ENCODE measurements at places on chromosomes 4 and X.

GRCh38 chr4:7103607-7104365 lies 35.9 kb upstream of the GRPEL1 start:
- no peak for DNase-seq

DNA sequence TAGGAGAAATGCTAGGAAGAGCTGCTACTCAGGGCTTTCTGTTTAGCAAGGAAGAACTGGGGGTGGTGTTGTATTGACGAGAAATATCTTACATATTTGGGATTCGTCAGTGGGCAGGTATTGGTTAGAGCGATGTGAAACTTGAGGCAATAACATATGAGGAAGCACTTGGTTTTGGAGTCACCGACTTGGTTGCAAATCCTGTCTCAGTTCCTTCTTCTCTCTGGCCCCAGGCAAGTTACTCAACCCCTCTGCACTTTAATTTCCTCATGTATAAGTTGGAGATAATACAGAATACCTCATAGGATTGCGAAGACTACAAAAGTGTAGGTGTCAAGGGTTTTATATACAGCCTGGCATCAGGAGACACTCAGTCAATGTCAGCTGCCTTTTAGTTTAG lies 34.1 kb downstream of the GPAT3 start:
- no peak for DNase-seq

DNA sequence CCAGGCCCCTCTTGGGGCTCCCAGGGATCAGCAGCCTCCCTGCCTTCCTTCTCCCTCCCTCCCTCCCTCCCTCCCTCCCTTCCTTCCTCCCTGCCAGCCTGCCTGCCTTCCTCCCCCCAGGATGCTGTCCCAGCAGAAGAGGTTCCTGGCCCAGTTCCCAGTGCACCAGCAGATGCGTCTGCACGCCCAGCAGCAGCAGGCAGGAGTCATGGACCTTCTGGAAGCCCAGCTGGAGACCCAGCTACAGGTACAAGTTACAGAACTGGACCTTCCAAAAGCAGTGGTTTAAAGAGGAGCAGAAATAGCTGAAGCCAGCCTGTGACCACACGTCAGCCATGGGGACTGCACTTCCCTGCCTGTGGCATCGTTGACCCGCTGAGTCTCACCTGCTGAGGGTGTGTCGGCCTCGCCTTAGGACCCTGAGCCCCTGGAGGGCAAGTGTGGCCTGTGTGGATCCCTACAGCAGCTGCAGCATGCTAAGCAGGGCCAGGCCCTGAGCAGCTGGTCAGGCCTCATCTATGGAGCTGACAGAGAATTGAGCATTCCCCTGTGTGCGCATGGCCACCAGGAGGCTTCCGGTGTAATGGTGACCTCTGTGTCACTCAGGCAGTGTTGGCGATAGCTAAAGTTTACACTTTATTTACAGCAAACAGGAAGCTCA lies 84.7 kb downstream of the CRMP1 start:
- no peak for DNase-seq

DNA sequence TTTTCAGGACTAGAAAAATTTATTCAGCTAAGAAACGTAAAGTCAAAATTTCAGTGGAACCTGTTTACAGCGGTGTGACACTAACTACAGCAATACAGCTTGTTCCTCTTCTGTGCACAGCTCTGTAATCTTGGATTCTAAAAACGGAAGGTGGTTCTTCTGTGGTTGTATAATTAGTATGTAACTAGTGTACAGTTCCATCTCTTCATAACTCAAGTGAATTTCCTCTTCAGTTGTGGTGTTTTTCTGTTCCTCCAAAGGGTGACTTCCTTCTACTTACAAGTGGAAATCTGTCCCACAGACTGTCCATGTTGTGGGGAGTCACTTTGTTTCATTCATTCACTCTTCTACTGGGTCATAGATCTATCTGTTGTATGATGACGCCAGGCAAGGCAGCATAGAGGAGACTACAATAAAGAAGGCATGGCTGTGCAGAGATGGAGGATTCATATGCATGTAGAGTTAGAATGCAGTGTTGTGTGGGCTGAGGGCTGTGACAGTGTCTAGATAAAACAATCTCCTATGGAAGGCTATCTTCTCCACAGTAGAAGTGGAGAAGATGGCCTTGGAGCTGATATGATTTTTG lies 5.4 kb downstream of the DAPP1 start:
- no peak for DNase-seq

- DNase-seq, result no peak
These were observed 5.3 kb downstream of the EMD start for GRCh38 chrX:154384284-154384892.

DNA sequence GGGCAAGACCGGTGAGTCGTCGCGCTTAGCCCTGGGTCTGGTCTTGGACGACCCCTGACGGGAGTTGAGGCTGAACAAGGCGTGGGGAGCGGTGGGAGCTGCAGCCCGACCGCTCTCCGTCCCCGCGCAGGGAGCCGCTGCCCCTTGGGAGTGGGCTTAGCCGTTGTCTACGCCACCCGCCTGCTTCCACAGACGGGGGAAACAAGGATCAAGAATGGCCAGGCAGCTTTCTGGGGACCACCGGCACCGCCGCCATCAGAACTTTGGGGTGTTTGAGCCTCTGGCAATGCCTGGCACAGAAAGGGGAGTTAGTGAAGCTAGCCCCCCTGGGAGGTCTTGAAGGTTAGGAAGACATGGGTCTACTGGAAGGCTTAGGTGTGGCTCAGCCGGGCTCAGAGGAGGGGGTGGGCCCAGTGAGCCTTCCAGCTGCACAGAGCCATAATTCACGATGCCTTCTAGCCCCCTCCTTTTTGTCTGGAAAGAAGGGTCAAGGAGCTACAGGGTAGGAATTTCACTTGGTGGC lies 583 bp downstream of the RASL11B start:
- no peak for DNase-seq

DNA sequence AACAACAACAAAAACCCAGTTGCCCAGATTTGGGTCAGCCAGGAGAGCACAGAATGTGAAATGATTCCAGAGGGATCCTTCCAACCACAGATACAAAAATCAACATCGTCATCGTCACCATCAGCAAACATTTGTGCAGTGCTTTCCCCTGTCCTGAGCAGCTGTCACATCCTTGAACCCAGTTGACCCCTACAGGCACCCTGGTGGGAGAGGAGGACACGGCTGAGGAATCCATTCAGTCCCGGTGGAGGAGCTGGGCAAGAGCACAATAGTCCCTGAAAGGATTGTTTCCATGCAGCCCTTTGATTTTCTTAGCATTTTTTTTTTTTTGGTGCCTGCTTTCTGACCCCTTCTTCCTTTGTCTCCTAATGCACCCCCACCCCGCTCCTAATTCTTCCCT lies 37.1 kb upstream of the STX18 start:
- DNase-seq, result no peak

- DNase-seq, result no peak
These were observed 298.8 kb downstream of the TEX13A start for GRCh38 chrX:104921584-104922205.

DNA sequence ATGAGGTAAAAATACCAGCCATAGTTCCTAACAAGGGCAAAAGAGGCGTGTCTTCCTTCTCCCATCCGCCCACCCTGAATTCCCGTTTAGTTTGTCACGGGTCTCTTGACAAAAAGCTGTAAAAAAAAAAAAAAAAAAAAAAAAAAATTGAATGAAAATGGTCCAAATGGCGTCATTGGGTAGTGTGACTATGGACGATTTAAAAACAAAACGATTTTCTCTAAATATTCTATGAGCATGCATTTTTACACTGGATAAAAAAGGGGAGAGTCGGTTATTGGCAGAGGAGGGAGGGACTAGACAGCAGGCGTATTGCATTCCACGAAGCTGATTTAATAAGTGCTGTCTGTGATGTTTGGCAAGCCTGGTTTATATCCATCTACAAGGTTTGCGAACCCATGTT lies at the start of gene FAM133A:
TSS of gene FAM133A (plus strand) at position 338 of the 403 bp plus-strand sequence. CDS start 35,214 bp downstream, outside the sequence.
- DNase-seq, result peak; percentile 34

DNA sequence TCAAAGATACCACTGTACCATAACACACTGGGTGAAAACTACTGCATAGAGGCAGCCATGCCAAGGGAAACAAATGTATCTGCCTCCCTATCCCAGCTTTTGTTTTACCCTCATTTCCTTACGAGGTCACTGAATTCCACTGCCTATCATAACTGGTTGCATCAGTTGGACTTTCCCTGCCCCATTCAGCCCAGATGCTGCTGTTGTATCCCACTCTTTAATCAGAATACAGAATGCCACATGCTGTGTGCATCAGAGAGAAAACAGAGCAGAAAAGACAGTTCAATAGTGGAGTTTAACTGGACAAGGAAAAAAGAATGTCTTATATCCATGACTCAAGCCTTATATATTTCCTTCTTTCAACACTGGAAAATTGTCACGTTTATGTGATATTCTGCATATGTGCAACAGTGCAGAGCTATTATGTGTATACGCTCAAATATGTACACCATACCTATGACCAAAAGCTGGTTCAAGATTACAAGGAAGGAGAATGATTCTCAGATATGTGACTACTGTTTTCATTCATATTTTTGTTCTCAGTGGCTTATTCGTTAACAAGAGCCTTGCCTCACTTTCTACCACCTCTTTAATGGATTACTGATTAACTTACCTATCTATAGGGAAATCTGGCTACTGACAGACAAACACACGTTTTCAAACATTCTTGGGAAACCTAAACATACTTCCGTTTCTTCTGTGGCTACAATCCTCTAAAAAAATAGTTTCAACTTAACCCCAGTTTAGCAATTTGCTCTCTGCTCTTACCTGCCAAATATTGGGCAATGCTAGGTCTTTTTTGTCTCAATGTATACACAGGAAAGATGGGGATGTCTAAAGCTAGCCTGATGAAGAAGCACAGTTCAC lies 378.9 kb downstream of the SMARCA1 start:
- DNase-seq, result no peak

GRCh38 chr4:53908661-53909078 lies 155.7 kb downstream of the CHIC2 start:
- peak; percentile 82 for DNase-seq

DNA sequence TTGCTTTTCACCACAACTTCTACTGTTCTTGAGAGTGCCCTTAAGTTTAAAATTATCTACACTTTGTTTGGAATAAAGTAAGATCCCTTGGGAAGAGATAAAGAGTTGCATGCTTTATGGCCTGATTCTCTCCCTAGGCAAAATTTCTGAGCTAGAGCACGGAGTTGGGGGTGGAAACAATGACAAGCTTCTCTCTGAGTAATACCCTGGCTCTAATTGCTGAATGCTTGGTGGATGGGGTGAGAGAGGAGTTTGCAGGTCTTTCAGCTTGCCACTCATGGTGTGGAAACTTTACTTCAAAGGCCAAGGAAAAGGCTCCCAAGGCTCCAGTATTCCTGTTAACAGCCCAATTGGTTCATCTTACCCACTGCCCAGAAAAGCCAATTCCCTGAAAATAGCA lies 26.1 kb upstream of the PRDM8 start:
- DNase-seq, result peak; percentile 90

- DNase-seq, result peak; percentile 42
These were observed 24.4 kb upstream of the GBA3 start for GRCh38 chr4:22668301-22668700.

DNA sequence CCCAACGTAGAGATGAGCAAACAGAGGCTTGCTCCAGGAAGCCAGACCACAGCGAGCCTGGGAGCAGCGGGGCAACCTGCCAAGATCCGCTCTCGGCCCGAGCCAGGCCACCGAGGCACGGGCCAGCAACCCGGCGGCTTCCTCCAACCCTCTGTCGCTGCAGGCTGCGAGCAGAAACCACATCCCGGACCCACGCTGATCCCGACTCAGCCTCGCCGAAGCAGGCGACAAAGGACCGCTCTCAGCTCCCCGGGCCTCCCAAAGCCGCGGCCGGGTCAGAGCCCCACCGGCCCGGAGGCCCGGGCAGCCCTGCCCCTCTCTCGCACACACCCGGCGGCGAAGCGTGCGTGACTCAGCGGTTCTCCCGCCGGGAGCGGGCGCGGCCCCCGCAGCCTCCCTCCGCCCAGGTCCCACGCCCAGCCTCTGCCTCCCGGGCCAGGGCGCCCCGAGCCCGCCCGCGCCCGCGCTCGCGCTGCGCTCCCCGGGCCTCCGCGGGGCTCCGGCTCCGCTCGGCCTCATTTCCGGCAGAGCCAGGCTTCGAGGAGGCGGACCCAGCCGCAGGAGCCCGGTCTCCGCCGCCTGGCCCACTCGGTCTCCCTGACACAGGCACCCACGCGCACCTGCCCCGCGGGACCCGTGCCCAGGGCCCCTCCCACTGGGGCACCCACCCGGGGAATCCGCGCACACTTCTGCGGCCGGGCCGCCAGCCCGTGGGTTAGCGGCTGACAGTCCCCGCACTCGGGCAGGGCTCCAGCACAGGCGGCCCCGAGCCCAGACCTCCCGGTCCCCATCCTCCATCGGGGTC lies 1.7 kb downstream of the PPP2R2C start:
- peak; percentile 13 for DNase-seq

DNA sequence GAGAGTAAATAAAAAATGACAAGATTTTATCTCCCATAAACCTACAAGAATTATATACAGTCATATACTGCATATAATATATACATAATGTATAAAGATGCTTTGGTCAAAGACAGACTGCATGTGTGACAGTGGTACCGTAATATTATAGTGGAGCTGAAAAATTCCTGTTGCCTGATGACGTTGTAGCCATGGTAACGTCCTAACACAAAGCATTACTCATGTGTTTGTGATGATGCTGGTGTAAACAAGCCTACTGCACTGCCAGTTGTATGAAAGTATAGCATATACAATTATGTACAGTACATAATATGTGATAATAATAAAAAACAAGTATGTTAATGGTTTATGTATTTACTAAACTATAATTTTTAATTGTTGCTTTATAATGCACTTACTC lies 245.2 kb upstream of the CENPE start:
- no peak for DNase-seq
